Omental fat pad (tissue), 4 donors: ENCODE measurements at places on chromosomes 16 and 17. TPM values are rescaled to one million over a fixed set of nuclear protein-coding genes. Genes with fewer than 3 reads are reported as not detected.

The OR3A3 gene
- not detected for total RNA-seq

The IGFALS gene
- total RNA-seq, result 0.19 TPM

The FBXW10 gene
- total RNA-seq, result not detected

The MYH1 gene
- not detected for total RNA-seq

The TLCD1 gene
- 3.6 TPM for total RNA-seq

The CAVIN1 gene
- 566 TPM for total RNA-seq

The STAC2 gene
- not detected for total RNA-seq

The MARVELD3 gene
- total RNA-seq, result not detected

The SAMD14 gene
- total RNA-seq, result 0.44 TPM

The STX1B gene
- 0.56 TPM for total RNA-seq

The ABCA3 gene
- total RNA-seq, result 6.7 TPM

The CCDC57 gene
- total RNA-seq, result 14.8 TPM

The CIBAR2 gene
- total RNA-seq, result not detected

The CCL22 gene
- total RNA-seq, result not detected

The KRTAP9-8 gene
- not detected for total RNA-seq

The AOC2 gene
- total RNA-seq, result 4.4 TPM

The CACNG3 gene
- total RNA-seq, result not detected

The MYH13 gene
- not detected for total RNA-seq

The XAF1 gene
- total RNA-seq, result 39.0 TPM

The CDH8 gene
- not detected for total RNA-seq

The C16orf74 gene
- 3.5 TPM for total RNA-seq

The RAI1 gene
- 8.5 TPM for total RNA-seq

The EPOP gene
- 0.63 TPM for total RNA-seq

The RAMP2 gene
- total RNA-seq, result 53.6 TPM

The TSPAN10 gene
- total RNA-seq, result 0.48 TPM

The RRAD gene
- total RNA-seq, result 10.3 TPM

The CCDC200 gene
- not detected for total RNA-seq

The CDH1 gene
- 1.8 TPM for total RNA-seq

The NKD1 gene
- 3.0 TPM for total RNA-seq

The SLC2A4 gene
- 8.9 TPM for total RNA-seq

The CDH5 gene
- 31.8 TPM for total RNA-seq
